GM12878 (cell line): ENCODE measurements at places on chromosomes 1 and 21. TPM values are rescaled to one million over a fixed set of nuclear protein-coding genes. Genes with fewer than 3 reads are reported as not detected.

Gene FBXO2
- total RNA-seq: 0.32 and 0.41 TPM in 2 replicates

Gene TNFRSF8
- 114 and 115 TPM in 2 replicates for total RNA-seq

Gene SLC16A4
- not detected in 2 replicates for total RNA-seq

Gene CRNN
- not detected in 2 replicates for total RNA-seq

Gene XCL1
- total RNA-seq: 8.8 and 10.4 TPM in 2 replicates

Gene SDC3
- 0.24 and 0.36 TPM in 2 replicates for total RNA-seq

Gene KRTAP26-1
- not detected in 2 replicates for total RNA-seq

Gene SPRR1B
- not detected in 2 replicates for total RNA-seq

Gene CCDC185
- total RNA-seq: not detected in 2 replicates

Gene ZBTB37
- total RNA-seq: 5.2 and 5.7 TPM in 2 replicates

Gene NHLH1
- 0.80 and 0.85 TPM in 2 replicates for total RNA-seq

Gene CFHR1
- not detected in 2 replicates for total RNA-seq
